ENCODE measurements at places on chromosomes 2 and 18.

GRCh38 chr2:189581354-189582139 is 961 bp upstream of the SLC40A1 start:
- no peak for DNase-seq

- no peak for DNase-seq
Observed at GRCh38 chr2:106034325-106034724, 159.8 kb downstream of the UXS1 start.

- DNase-seq, result no peak
Observed at GRCh38 chr18:60322591-60322990, 50.0 kb downstream of the MC4R start.

- DNase-seq, result no peak
Observed at GRCh38 chr18:45635893-45636509, 20.7 kb downstream of the SLC14A2 start.

DNA sequence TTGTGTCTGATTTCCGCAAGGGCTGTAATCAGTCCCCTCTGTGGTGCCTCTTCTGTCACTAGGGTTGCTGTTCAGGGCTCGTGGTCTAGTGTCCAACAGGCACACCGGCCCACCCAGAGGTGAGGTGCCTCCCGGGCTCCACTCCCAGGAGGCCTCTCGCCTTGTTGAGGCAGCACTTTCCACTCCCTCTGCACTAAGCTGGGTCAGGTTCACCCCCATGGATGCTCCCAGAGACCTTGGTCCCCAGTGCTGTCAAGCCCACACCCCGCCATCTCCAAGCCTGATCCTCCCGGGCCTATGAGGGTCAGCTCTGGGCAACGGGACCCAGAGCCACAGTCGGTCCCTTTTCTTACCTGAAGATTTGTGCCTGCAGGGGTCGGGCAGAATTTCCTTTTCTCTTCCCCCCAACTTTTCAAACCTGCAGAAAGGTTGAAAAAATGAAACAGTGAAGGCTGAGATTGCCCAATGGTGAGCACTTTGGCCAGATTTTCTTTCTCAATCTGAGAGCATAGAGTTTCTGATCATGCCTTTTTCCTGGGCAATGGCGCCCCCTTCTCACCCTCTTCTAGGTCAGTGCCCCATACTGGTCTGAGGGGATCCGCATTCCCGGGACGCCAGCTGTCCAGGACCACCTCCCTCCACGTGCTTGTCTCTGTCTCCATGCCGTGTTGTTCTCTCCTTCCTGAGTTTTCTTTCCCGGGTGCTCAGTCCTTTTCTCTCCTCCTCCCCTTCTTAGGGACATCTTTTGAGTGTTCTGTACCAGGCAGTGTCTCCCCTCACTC is 148.0 kb downstream of the ASB1 start:
- DNase-seq, result no peak

DNA sequence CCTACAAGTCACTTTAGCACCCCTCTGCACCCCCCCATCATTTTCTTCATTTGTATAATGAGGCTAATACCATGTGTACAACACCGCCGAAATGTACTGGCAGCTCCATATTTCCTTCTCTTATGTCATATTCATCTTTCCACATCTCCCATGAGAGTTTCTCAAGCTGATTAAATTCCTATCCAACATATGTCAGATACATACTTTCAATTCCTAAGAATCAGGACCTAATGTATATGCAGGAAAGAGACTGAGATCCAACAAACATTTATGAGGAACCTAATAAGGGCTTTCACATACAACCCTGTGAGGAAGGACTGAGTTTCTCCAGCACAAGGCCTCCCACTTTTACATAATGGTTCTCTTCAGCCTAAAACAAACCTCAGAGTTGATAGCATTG is 41.9 kb downstream of the PRKD3 start:
- DNase-seq, result no peak

DNA sequence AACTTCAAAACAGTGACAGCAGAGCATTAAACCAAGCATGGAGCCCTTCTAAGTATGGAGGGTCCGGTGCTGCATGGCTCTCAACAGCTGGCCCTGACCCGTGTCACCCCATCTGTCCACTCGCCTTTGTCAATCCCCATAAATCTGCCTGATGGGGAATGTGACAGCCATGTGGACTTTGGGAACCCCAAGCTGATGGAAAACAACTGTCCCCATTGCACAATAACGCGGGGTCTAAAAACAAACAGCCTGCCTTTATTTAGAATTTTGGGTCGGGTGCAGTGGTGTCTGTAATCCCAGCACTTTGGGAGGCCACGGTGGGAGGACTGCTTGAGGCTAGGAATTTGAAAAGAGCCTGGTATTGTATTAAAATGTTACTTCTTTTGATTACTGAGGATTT is 17.1 kb upstream of the THADA start:
- DNase-seq, result no peak

DNA sequence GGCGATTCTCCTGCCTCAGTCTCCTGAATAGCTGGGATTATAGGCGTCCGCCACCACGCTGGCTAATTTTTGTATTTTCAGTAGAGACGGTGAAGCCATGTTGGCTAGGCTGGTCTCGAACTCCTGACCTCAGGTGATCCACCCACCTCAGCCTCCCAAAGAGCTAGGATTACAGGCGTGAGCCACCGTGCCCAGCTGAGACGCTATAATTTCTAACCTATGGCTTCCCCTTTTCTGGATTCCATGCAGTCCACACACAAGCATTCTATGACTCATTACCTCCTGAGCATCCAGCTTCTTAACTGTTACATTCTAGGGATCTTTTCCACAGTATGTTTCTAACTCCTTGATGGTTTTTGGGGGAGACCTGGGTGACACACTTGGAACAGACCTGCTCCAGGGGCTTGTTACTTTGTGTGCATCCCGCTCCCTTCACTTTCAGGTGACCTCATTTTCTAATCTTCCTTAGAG is 11.8 kb upstream of the KCMF1 start:
- DNase-seq, result peak; percentile 44

DNA sequence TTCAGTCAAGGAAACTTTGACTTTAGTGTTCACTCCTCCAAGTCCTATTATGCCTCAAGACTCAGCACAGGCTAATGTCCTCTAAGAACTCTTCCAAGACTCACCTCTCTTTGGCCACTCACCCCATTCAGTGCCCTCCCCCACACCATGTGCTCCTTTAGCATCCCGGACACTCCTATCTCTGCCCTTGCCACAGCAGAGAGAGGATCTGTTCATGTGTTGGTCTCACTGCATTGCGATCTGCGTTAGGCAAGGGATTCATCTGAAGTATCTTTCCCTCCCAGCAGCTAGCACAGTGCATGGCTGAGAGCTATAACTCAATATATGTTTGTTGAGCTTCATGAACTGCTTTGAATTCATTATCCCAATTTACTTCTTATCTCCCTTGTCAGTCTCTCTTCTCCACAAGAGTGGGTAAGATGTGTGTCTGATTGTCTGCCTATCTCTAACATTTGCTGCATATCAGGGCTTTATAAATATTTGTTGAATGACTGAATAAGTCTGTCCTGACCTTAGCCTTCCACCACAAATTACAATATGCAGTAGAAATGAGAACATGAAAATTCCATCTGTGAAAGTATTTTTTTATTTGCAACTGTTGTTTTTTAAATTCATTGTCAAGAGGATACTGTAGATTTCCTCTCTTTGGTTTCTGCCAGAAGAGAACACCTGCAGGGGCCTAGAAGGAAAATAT is 179.9 kb upstream of the NCKAP5 start:
- no peak for DNase-seq

DNA sequence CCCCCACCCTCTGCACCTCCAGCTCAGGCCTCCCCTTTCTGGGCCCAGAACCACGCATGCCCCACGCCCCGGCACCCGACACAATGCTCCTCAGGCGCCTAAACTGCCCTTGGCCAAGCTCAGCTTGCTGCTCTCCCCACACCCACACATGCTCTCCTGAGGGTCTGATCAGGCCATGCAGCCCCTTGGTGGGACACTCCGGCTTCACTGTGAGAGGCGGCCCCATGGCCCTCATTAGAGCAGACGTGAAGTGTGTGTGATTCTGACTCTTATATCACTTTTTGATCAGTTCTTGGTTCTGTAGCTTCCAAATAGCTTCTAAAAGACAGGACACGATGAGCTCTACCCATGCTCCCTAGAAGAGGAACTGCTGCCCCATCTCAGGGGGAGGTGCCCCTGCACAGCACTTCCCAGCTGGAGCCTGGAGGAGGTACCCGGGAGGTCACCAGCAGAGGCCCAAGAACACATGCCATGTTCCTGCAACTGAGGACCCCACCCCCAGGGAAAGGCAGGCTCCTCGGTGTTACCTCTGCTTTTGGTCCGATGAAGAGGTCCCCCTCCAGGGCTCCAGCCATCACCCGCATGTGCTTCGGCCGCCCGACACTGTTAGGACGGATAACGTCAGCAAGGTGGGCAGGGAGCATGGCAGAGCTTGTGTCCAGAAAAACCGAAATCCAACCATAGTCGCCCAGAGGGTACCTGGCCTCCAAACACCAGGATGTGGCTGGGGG is 3.6 kb downstream of the ACTR1B start:
- no peak for DNase-seq

DNA sequence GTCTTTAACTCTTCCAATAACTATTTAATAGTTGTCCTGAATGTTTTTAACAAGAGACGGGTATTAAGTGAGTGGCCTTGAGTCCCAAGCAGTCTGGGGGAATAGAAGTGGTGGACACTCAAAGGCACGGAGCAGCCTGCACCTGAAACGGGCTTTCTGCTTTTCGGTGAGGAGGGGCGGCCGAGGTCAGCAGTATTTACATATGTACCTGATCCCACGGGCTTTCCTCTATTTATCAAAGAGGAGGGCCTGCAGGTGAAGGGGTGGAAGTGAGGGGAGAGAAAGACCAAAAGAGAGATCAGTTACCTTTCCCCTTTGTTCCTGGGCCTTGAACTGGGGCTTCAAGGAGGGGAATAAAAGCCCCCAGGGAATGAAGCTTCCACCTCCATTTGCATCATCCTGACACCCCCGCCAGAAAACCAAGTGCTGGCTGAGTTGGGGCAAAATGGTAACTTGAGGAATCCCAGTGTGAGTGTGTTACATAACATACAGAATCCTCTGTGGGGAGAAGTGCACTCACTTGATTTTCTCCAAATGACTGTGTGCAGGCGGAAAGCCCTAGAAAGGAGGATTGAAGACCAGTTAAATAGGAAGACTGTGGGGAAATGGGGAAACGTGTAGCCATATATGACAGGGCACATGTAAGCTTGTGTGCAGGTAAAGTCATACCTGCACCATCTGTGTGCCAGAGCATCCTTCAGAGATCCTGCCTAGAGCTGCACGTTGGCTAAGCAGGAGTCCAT is 12.4 kb downstream of the POU3F3 start:
- DNase-seq, result no peak

- DNase-seq, result no peak
Observed at GRCh38 chr2:34474646-34475045, 875.5 kb upstream of the FAM98A start.

- no peak for DNase-seq
Observed at GRCh38 chr18:76370201-76370600, 124.8 kb downstream of the ZNF516 start.

DNA sequence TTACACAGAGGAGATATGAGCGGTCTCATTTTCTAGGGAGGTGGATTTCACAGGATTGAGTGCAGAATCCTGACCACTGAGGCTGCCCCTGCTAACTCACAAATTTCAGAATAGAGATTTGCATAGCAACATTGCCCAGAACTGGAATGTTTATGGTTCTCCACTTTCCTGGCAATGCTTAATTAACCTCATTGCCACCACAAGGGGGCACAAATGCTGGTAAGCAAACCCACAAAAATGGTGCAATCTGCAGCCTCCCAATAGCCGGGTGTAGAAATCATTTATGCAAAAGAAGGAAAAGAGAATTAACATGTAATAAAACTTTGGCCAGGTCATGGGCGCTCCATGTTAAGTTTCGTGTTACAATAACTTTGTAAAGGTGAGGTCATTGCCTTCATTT is 112.4 kb downstream of the CYRIA start:
- no peak for DNase-seq

DNA sequence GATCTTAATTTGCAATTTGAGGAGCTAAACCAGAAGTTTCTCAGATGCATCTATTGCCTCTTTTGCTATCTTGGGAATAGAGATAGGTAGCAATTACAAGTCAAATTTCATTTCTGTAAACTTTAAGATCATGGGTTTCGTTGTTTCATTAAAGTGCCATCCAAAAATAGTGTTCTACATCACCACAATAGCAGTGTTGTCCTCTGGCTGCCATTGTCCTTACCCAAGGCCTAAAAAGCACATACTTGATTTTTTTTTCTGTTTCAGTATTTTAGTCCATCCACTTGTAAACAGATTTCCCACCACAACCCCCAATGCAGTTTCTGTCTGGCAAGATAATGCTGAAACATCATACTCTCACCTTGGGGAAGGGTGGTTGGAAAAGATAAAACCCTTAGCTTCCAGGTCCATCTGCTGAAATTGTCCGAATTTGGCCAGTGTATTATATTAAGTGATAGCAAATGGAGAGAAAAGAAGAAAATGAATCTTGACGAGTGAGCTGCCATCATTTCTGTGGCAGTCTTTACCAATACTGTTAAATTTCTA is 136.2 kb downstream of the LCLAT1 start:
- no peak for DNase-seq

GRCh38 chr2:236601316-236602202 is 31.9 kb downstream of the ACKR3 start:
- DNase-seq, result no peak

- DNase-seq, result no peak
Observed at GRCh38 chr2:150610670-150611279, 123.3 kb upstream of the RND3 start.

Data from keratinocyte (primary cell).